ENCODE measurements at places on chromosomes 12 and 14. TPM values are rescaled to one million over a fixed set of nuclear protein-coding genes. Genes with fewer than 3 reads are reported as not detected.

GRCh38 chr14:95677179-95677835 lies 8.9 kb upstream of the TCL1B start:
- no peak for DNase-seq
- no peaks in the 10 kb centered on the region for H3K36me3 ChIP-seq
- no peak overlapping the region for H3K4me3 ChIP-seq

SYT10 gene
- total RNA-seq: not detected

GRCh38 chr14:62077676-62078261 lies 315.5 kb downstream of the SNAPC1 start:
- no peak overlapping the region for H3K27ac ChIP-seq
- no peaks in the 10 kb centered on the region for H3K36me3 ChIP-seq
- DNase-seq: no peak
- H3K4me1 ChIP-seq: peaks cover 26% of the 10 kb centered on the region

CD163L1 gene
- total RNA-seq: not detected

GRCh38 chr12:10867381-10867780 lies 16.7 kb downstream of the PRH1 start:
- H3K27me3 ChIP-seq: no peaks in the 10 kb centered on the region
- H3K27ac ChIP-seq: no peak overlapping the region
- no peak overlapping the region for H3K4me3 ChIP-seq

GRCh38 chr12:11584221-11584855 lies 65.1 kb upstream of the ETV6 start:
- H3K4me1 ChIP-seq: peaks cover 20% of the 10 kb centered on the region
- no peak for DNase-seq
- H3K36me3 ChIP-seq: no peaks in the 10 kb centered on the region

DNA sequence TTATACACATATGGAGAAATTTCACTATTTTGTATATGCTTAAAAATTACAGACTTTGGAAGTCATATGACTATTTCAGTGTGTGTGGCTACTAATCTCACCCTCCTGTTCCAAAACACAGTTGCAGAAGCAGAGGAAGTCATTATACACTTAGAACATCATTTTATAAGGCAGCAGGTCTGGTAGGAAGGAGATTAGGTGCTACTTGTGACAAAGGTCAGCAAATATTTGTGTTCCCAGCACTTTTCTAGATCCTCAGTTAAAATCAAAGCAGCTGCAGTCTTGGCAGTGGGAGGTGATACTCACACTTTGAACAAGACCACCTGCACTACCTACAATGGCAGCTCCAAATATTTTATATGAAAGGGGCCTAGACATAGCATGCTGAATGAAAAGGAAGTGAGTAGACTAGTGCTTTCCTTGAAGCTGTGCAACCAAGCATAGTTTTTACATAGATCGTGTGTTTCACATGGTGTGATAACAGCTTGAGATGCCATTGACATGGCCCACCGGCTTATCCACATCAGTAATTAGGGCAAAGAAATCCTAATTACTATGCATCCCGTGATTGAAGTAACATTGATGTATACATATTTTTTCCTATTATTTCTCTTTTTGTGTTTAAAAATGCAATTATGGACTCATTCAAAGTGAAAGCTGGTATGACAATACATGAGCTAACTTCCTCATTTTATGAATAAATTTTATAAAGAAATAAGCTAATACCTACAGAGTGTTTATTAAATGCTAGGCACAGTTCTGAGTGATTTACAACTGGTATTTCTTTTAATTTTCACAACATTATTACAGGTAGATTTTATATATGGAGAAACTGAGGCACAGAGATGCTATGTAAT lies 5.3 kb downstream of the GYS2 start:
- no peaks in the 10 kb centered on the region for H3K4me1 ChIP-seq
- no peaks in the 10 kb centered on the region for H3K27me3 ChIP-seq
- no peaks in the 10 kb centered on the region for H3K36me3 ChIP-seq
- H3K4me3 ChIP-seq: no peak overlapping the region
- no peak for DNase-seq

Data from activated T-cell treated with anti-CD3 and anti-CD28 coated beads, Interleukin-2, amount 50 U/mL, for 72 hours (primary cell).